AG09309 (cell line): ENCODE measurements at places on chromosomes 4 and X.

- DNase-seq, result peak; percentile 90
Measured at GRCh38 chr4:142095886-142096605, 459.7 kb downstream of the IL15 start.

DNA sequence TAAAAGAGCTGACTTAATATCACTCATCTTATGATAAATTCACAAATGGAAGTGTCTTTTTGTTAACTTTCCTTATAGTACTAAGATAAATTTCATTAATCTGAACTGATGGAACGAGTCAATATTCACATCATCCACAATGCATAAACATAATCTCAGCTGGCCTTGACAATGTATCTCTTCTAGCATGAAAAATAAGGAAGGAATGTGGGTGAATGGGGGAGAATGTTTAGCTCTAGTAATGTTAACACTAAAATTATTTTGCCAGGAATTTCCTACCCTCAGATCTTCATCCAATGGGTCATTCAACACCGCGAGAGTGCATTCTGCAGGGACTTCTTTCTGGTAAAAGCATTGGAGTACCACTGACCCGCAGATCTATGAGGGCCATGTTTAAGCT is 15.8 kb downstream of the TRPC3 start:
- DNase-seq, result no peak

GRCh38 chr4:139753686-139754085 is 88.1 kb downstream of the MGST2 start:
- DNase-seq, result no peak

DNA sequence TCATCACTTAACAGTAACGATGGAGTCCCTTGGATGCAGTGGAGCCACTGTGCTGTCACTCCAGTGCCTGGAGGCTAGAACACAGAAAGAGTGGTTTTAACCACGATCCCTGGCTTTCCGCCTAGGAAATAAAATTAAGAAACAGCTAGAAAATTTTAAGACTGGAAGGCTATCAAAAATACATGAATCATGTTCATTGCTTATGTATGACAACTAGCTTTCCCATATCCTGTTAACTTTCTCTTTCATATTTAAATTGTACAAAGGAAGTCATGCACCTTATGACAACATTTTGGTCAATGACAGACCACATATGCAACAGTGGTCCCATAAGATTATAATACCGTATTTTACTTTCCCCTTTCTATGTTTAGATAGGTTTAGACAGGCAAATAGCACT is 115.1 kb downstream of the GALNTL6 start:
- no peak for DNase-seq

GRCh38 chr4:6852582-6852981 is 57.0 kb upstream of the TBC1D14 start:
- no peak for DNase-seq

- DNase-seq, result no peak
Measured at GRCh38 chr4:47391256-47391655, 72.2 kb downstream of the COMMD8 start.

- DNase-seq, result no peak
Measured at GRCh38 chrX:16629909-16630308, 20.0 kb upstream of the S100G start.

DNA sequence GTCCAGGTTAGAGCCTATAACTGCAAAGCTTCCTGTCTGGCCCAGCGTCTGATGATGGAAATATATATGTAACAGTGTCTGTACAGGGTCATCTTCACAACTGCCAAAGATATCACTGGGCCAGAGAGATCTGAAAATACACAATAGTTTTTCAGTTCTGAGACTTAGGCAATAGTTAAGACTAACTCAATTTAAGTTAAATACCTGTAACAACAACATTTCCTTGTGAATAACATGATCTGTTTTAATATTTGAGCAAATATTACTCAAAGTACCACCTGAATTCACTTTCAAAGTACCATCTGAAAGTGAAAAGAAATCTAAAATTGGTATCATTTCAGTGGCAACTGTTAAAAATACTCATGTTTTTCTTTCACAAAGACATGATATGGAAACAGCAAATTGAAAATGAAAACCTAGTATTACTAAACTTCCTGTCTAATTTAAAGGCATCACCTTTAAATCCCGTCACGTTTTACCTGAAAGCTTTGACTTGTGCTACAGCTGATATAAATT is 9.6 kb downstream of the ZAR1 start:
- DNase-seq, result no peak

DNA sequence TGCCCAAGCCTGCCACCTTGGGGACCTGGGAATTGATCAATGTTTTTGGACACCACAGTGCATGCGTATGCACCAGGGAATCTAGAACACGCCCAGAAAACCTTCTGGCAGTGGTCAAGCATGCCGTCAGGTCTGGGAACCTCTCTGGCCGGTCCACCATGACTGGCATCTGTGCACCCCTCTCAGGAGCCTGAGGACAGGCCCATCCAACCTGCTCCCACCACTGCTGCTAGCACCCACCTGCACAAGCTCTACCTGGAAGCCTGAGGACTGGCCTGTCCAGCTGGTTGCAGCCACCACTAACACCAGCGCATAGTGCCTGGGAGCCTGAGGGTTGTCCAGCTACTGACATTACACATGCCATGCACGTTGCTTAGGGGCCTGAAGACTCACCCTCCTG is 162.1 kb upstream of the GALNTL6 start:
- DNase-seq, result no peak

GRCh38 chr4:25937801-25938200 is 23.8 kb downstream of the SMIM20 start:
- no peak for DNase-seq

DNA sequence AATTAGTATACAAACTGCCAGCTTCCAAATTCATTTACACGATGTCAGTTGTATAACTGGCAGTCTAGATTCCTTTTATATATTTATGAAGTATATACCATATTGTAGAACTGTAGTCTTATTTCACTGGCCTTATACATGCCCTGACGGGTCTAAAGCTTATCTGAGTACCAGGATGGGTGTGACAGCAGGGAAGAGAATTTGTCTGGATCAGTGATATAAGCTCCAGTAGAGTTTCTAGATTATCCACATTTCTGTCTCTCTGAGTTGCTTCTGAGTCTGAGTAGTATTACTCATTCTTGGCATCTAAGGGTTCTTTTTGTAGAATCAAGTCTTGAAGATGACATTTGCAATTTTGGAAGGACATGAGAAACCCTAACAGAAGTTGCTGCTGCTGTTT is 101.3 kb downstream of the RPA4 start:
- DNase-seq, result no peak

DNA sequence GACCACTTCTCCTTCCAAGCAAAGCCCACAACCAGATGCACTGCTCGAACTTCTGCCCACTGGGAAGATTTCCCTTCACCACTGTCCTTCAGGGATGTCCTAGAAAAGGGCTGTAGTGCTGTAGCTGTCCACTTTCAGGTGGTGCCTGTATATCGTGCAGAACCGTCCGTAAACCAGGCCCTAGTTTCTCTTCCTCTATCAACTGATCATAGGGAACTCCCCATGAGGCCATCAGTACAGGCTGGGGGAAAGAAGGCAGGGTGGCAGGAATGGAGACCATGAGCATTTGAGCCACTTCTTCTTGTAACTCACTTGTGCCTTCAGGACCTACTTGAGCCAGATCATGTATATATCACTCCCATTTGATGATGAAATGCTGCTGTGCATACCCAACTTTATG is 57.3 kb upstream of the FAM9B start:
- no peak for DNase-seq

- no peak for DNase-seq
Measured at GRCh38 chrX:66015152-66015831, 24.6 kb downstream of the VSIG4 start.

GRCh38 chr4:26468283-26468949 is 21.9 kb downstream of the CCKAR start:
- no peak for DNase-seq

- no peak for DNase-seq
Measured at GRCh38 chr4:118762730-118763477, 73.0 kb downstream of the SEC24D start.

DNA sequence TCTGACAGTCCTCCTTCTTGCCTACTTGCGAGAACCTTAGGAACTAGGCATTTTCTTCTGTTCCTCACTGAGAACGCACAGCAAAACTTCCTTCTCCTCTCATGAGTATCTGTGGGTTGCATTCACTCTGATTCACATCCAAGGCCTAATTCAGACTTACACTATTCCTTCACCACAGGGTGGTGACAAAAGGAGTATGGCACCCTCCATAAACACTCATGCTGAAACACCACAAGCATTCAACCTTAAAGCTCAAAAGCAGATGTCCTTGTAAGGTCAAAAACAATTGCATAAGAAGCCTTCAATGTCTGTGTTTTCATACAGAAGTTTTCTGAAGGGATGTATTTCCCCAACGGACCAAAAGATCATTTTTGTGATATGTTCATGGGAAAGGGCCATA is 147.3 kb downstream of the CORIN start:
- DNase-seq, result no peak

GRCh38 chr4:160117686-160118085 is 1014.8 kb downstream of the RAPGEF2 start:
- no peak for DNase-seq

- no peak for DNase-seq
Measured at GRCh38 chr4:13561673-13562072, 17.4 kb upstream of the NKX3-2 start.

GRCh38 chr4:165931741-165932140 is 58.7 kb downstream of the TLL1 start:
- DNase-seq, result no peak

DNA sequence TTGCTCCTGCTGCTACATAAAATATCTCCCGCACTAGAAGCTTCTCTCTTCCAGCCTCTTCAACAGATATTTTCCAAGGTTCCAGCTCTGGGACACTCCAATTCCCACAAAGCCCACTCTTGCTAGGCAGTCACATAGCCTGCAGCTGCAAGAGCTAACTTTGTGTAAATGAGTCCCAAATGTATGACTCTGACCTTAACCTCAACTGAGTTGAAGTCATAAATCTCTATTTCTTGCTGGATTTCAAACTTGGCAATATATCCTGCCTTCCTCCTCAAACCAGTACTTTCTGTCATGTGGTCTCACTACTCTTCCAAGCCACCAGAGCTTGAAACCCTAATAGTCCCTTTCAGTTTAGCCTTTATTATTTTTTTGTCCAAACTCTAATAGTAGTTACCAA is 315.4 kb upstream of the GRIA3 start:
- DNase-seq, result no peak

DNA sequence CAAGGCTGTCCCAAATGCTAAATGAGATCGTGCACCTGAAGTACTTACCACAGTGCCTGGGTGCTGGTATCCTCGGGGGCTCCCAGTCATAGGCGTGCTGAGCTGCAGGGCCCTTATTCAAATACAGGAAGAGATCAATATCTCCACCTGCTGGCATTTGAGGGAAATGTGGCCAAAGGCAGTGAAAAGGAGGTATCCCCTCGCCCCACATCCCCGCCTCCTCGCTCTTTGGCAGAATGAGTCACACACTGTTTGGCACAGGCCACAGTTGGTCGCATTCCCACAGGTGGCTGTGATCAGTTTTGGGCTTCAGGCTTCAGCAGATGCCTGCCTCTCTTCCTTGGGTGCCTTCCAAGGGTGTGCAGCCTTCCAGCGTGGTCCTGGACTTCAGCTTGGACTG is 28.4 kb downstream of the ZNF185 start:
- DNase-seq, result no peak

- DNase-seq, result no peak
Measured at GRCh38 chr4:142558851-142559250, 287.2 kb downstream of the INPP4B start.

DNA sequence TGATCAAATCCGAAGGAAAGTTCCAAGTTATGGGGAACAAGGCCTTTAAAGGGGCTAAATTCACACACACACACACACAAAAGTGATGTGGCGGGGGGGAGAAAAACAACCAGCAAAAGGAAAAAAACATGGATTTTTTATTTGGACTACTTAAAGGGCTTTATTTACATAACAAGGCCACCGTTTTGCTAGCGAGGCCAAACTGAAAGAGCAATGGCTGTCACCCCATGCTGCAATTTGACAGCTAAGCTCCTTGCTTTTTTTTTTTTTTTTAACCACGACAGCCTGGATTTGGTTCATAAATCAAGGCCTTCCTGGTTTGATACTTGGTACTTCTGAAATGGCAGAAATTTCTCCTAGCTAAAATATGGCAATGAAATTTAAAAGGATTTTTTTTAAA is 99.6 kb upstream of the PTCHD1 start:
- no peak for DNase-seq

DNA sequence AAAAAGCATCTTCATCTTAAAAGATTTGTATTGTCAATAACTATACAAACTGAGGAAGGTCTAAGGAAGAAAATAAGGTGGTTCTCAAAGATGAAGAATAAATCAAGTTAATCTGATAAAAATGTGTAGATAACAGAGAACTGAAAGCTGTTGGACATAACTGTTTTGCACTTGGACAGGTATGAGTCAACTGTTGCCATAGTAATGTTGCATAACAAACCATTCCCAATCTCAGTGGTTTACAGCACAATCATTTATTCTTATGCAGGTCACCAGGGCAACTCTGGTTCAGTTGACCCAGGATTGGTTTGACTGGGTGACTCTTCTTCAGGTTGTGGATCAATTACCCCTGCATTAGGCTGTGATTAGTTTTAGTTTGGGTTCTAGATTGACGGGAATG is 2197.7 kb downstream of the ARAP2 start:
- DNase-seq, result peak; percentile 27

- DNase-seq, result no peak
Measured at GRCh38 chr4:67874986-67875385, 8.8 kb downstream of the TMPRSS11D start.

GRCh38 chrX:130267956-130268448 is 697 bp downstream of the ZNF280C start:
- no peak for DNase-seq

DNA sequence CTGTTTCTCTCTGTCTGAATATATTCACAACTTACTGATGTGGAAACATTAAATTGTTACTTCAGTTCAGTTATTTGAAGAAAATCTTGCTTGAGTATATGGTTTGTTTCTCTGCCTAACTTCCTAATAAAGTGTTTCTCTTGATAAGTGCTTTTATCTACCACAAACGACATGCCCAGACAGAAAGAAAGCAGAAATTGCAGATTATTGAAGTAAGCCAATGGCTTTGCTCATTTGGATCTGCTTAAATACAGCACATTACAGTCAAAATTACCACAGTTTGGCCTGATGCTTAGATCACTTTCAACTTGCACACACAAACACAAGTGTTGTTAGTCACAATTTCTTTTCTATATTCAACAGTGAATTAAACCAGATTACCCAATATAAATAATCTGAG is 68.0 kb downstream of the ATOH1 start:
- no peak for DNase-seq
